Esophagus muscularis mucosa (tissue), 4 donors: ENCODE measurements at places on chromosomes 1 and 21.

DNA sequence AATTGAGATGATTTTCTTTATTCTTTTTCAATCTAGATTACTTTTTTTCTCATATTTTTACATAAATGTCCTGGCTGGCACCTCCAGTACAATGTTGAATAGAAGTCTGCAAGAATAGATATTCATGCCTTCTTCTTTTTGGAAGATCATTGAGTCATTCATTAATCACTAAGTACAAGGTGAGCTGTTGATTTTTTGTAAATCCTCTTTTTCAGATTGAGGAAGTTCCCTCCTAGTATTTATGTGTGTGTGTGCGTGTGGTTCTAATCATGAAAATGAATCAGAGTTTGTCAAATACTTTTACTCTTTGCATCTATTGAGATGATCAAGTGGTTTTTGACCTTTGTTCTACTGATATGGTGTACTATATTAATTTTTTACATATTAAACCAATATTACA lies 859.3 kb downstream of the KCNT2 start:
- no peak for DNase-seq

DNA sequence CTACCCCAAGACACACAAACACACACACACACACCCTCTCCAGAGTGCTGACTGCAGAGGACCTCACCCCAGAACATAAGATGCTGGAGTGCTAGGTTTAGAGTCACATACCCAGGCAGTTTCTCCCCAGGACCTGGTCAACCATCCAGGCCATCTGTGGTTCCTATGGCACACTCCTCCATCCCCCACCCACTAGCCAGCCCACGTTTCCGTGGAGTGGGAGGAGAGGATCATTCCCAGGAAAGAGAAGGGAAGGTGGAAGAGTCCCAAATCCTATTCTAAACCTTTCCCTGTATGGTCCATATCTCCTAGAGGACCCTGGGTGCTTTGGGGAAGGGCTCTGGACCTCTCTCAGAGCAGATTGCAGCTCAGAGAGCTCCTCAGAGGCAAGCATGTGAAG lies 1.1 kb downstream of the KCNJ9 start:
- no peak for DNase-seq

- no peak for DNase-seq
Measured at GRCh38 chr1:234478481-234479309, at the start of gene TARBP1. TARBP1 (minus strand) TSS chr1:234479179; CDS start chr1:234479103, 76 bp downstream.

DNA sequence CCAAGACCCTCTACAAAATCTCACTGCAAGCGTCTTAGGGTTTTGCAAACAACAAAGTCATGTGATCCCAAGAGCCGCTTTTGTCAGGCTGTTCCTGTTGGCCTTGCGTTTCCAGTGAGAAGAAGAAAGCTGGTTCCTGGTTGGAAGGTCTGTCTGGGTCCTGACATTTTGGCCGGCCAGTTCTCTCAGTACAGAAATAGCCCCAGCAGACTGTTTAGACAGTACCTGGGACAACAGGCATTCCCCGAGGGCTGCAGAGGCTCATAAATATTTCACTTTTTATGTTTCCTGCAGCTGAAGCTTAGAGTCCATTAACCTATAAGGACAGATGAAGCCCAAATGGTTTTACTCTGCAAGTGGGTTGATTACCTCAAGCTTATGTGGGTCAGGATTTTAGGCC lies 8.6 kb downstream of the GPR137B start:
- no peak for DNase-seq
